CD4-positive, alpha-beta memory T cell (primary cell): ENCODE measurements at places on chromosomes 13 and 19. TPM values are rescaled to one million over a fixed set of nuclear protein-coding genes. Genes with fewer than 3 reads are reported as not detected.

The KIR3DL2 gene
- total RNA-seq: not detected

The POU2F2 gene
- 68.5 TPM for total RNA-seq

The ZNF682 gene
- total RNA-seq: 7.3 TPM

The SHC2 gene
- 0.64 TPM for total RNA-seq

The SIGLEC14 gene
- 1.4 TPM for total RNA-seq

The SKA3 gene
- not detected for total RNA-seq

DNA sequence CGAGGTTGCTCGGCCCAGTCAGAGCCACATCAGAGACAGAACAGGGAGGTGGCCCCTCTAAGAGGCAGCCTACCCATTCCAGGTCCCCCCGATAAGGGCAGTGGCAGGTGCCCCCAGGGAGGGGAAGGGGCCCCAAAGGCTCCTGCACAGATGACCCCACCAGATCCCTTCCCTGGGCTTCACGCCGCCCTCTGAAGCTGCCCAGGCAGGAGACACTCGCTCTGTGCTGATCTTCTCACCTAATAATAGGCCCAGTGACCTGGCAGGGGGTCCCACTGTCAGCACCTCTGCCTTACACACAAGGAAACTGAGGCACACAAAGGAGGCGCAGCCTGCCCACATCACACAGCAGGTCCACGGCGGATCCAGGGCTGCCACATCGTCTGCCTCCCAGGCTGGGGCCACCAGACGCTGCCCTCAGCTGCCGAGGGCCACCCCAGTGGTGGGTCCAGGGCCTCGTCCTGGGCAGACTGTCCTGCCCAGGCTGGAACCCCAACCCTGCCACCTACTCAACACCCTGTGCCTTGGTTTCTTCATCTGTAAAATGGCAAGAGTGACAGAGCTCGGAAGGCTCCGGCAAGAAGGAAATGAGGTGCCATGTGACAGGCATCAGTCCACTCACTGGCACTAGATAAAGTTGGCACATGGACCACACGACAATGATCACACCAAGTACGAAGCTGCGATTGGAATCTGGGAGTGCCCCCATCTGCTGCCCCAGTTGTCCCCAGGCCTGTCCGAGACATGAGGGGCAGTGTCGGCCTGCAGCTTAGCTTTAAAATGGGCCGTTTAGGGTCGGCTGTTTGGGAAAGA is 56.5 kb downstream of the KLF2 start:
- peaks cover 16% of the 10 kb centered on the region for H3K36me3 ChIP-seq
- H3K4me3 ChIP-seq: no peak overlapping the region
- no peaks in the 10 kb centered on the region for H3K27me3 ChIP-seq
- DNase-seq: no peak

- peak overlapping the region; percentile 91 for H3K27ac ChIP-seq
- peak overlapping the region; percentile 80 for H3K4me3 ChIP-seq
- peaks cover 73% of the 10 kb centered on the region for H3K4me1 ChIP-seq
Observed at GRCh38 chr19:5621945-5622464, 571 bp downstream of the SAFB2 start.

DNA sequence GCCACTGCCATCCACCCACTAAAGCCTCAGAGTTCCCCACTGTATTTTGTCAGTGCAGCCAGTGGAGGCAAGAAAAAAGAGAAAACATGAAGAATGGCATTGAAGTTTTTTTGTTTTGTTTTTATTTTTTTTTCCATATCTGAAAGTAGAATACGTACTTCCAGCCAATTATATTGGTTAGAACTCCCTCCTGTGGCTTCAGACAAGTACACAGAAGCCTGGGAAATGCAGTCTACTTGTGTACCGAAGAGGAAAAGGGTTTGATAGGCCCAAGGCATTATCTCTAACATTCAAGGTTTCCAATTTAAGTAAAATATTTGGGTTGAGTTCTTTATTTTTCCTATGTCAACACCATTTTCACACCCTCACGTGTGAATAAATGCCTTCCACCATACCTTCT is 696.2 kb upstream of the GPC6 start:
- no peak overlapping the region for H3K4me3 ChIP-seq
- H3K27me3 ChIP-seq: no peaks in the 10 kb centered on the region
- no peak for DNase-seq
- H3K4me1 ChIP-seq: no peaks in the 10 kb centered on the region

DNA sequence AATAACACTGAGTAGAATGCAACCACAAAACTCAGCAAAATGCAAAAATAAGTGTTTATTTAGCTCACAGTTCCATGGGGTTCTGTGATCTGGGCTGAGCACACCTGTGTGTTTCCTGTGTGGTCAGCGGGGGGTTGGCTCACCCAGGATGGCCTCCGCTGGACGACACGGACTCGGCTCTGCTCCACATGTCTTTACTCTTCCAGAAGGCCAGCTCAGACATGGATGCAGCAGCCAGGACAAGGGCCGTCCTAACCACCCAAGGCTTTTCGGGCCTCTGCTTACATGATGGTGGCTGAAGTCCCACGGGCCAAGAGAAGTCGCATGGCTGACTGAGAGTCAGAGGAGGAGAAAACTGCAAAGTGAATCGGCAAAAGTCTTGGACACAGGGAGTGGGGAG is 153.5 kb upstream of the IRS2 start:
- no peak overlapping the region for H3K27ac ChIP-seq
- H3K36me3 ChIP-seq: no peaks in the 10 kb centered on the region
- no peaks in the 10 kb centered on the region for H3K27me3 ChIP-seq
- H3K4me3 ChIP-seq: no peak overlapping the region

DNA sequence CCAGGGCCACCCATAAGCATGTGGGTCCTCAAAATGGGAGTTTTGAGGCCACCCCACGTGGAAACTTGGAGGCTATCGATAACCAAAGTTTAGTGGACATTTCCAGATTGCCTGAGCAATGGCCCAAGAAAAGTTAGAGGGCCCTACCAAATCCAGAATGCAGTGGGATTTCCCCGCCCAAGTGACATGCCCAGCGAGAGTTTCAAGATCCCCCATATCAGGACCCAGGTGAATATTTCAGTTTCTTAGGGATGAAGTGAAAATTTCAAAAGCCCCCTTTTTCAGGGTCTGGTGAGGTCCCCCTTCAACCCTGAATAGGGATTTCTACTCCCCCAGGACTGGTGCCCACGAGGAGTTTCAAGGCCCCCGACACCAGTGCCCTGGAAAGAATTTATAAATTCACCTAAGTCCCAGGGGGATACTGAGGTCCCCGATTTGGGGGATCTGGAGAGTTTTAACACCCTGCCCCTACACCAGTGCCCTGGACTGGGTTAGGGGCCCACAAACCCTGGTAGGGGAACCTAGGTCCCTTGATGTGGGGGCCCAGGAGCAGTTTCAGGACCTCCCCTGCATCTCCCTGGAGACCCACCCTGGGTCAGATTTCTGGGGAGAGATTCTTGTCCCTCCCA is 695 bp downstream of the BST2 start:
- H3K27me3 ChIP-seq: no peaks in the 10 kb centered on the region
- H3K36me3 ChIP-seq: peaks cover 8% of the 10 kb centered on the region
- peaks cover 32% of the 10 kb centered on the region for H3K4me1 ChIP-seq
- no peak for DNase-seq
- H3K4me3 ChIP-seq: peak overlapping the region; percentile 98

DNA sequence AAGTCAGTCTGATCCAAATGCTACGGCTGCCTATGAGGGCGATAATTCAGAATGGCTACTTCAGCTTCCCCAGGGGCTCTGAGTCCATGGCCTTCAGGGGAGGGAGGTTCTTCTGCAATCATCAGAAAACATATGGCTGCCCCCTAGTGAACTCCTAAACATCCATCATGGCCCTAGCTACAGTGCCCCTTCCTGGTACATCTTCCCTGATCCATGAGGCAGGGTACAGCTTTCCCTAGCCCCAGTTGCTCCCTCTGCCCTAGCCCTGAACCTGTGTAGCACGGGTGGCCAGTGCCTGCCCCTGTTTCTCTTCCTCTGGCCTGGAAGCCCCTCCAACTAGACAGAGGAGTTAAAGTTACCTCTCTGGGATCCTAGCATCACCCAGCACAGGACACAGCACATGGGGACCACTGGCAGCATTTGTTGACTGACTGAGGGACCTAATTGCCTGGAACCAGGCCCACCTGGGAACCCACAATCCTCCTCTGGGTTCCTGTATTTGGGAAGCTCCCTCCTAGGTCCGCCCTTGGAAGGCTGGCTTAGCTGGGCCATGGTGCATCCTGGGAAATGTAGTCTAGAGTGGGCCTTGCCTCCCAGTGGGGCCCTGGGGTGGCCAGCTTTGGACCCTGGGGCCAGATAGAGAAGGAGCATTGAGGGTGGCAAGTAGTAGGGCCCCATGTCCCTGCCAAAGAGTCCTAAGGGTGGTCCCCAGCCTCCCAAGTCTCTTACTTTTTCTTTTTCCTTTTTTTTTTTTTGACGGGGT is 17.7 kb upstream of the SEMA6B start:
- no peaks in the 10 kb centered on the region for H3K4me1 ChIP-seq
- H3K27me3 ChIP-seq: peaks cover 5% of the 10 kb centered on the region
- no peak overlapping the region for H3K4me3 ChIP-seq
- H3K36me3 ChIP-seq: no peaks in the 10 kb centered on the region

DNA sequence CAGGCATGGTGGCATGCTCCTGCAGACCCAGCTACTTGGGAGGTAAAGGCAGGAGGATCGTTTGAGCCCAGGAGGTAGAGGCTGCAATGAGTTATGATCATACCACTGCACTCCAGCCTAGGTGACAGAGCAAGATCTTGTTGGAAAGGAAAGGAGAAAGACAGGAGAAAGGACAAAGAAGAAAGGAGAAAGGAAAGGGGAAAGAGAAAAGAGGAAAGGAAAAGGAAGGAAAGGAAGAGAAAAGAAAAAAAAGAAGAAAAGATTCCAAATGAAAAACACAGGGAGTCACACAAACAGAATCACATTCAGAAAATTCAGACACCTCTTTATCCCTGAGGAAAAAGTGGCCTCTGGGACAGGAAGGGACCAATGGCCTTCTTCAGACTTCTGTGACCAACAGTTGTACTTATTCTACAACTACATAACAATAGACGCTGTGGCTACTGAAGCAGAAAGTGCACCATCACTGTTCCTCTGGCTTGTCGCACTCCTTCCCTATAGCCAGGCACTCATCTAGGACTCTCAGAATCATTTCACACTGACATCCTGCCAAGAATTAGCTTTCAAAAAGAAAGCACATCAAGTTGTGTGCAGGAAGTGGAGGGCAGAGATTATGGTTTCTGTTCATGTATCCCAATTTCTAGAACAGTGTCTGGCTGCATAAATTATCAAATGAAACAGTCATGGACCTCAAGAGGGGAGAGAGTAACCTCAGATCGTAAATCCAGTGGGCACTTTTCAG is 5.9 kb downstream of the MTMR6 start:
- no peaks in the 10 kb centered on the region for H3K36me3 ChIP-seq
- no peak overlapping the region for H3K4me3 ChIP-seq
- peaks cover 52% of the 10 kb centered on the region for H3K4me1 ChIP-seq

DNA sequence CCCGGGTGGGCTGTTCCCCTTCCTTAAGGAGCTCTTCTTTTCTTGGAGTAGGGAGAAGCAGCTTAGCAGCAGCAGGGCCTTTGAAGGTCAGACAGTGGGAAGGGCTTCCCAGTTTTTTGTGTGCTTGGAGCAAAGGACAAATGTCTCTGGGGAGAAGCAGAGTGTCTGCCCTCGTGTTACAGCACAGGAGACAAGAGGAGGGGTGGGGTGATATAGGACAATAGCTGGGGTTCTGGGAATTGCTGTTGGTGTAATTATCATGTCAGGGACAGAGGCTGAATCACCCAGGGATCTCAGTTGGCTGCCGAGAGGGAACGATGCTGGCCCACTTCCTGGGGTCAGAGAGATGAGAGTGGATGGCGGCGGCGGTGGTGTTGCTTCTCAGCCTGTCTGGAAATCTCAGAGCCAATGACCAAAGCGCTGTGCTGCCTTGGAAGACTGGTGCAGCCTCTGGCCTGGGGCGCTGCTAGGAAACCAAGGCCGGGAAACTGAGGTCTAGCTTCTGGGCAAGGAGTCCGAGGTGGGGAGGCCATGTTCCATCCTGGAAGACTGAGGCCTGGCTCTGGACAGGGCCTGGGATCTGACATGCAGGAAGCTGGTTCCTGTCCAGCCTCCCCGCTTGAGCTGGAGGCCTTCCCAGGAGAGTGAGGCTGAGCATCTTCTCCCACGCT is 1.2 kb downstream of the INAFM1 start:
- H3K4me1 ChIP-seq: peaks cover 19% of the 10 kb centered on the region
- no peaks in the 10 kb centered on the region for H3K27me3 ChIP-seq
- H3K36me3 ChIP-seq: peaks cover 5% of the 10 kb centered on the region
- no peak for DNase-seq
- no peak overlapping the region for H3K4me3 ChIP-seq

DNA sequence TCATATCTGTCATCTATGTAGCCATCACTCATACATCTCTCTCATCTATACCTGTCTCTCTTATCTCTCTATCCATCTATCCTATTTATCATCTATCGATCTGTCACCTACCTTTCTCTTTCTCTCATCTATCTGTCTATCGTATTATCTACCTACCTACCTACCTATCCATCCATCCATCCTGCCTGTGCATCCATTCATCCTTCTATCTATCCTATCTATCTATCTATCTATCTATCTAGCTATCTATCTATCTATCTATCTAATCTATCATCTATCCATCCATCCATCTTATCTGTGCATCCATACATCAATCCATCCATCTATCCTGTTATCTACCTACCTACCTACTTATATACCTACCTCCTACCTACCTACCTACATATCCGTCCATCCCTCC is 44.6 kb upstream of the CYP4F8 start:
- no peaks in the 10 kb centered on the region for H3K36me3 ChIP-seq
- H3K4me1 ChIP-seq: no peaks in the 10 kb centered on the region
- H3K27ac ChIP-seq: no peak overlapping the region

DNA sequence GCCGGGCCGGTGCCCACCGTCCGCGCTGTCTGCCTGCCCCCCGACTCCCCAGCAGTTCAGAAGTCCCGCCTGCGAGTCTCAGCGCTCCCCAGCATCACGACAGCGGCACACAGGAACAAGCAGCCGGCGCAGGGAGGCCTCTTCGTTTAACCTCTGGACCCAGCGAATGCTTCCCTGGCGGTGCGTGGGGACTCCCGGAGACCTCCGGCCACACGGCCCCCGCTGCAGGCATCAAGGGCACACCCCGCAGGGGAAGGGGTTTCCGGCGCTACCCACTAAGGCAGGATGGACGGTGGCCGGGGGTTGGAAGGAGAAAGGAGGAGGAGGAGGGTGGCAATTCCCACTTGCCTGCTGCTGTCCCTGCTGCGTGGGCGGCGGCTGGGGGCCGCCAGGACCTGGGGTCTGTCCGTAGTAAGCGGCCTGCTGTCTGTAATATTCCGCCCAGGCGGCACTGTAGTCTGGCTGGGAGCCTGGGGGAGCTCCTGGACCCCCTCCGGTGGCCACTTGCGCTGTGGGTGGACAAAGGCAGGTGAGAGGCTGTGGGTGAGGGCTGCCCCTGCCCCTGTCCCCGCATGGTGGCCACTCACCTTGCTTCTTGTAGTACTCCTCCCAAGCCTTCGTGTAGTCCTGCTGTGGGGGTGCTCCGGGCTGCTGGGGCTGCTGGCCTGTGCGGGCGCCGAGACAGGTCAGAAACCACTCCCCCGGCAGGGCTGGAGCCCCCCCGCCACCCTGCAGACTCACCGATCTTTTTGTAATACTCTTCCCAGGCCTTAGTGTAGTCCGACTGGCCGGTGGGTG is 9.6 kb downstream of the KHSRP start:
- H3K27ac ChIP-seq: no peak overlapping the region
- no peak for DNase-seq
- peaks cover 57% of the 10 kb centered on the region for H3K36me3 ChIP-seq

- peak overlapping the region; percentile 32 for H3K27ac ChIP-seq
- H3K27me3 ChIP-seq: no peaks in the 10 kb centered on the region
- no peak overlapping the region for H3K4me3 ChIP-seq
- DNase-seq: no peak
- peaks cover 23% of the 10 kb centered on the region for H3K36me3 ChIP-seq
- H3K4me1 ChIP-seq: peaks cover 44% of the 10 kb centered on the region
Observed at GRCh38 chr13:46124531-46124966, 19.7 kb upstream of the CPB2 start.

GRCh38 chr13:45670189-45670885 is 31.8 kb upstream of the CBY2 start:
- H3K4me1 ChIP-seq: peaks cover 9% of the 10 kb centered on the region
- no peak overlapping the region for H3K27ac ChIP-seq
- no peak for DNase-seq
